Heart right ventricle (tissue), 16 donors: ENCODE measurements at places on chromosomes 1 and 21. TPM values are rescaled to one million over a fixed set of nuclear protein-coding genes. Genes with fewer than 3 reads are reported as not detected.
A peak's percentile ranks its signal among the peaks of the same experiment; 100 is the strongest.

AKR7A3 gene
- total RNA-seq: not detected

RAB29 gene
- 12.4 TPM for total RNA-seq

SLC1A7 gene
- 0.46 TPM for total RNA-seq

MAD2L2 gene
- total RNA-seq: 23.6 TPM

IBA57 gene
- total RNA-seq: 15.6 TPM

BSND gene
- total RNA-seq: not detected

TLCD4 gene
- total RNA-seq: 61.5 TPM

TUT4 gene
- 32.5 TPM for total RNA-seq

DNA sequence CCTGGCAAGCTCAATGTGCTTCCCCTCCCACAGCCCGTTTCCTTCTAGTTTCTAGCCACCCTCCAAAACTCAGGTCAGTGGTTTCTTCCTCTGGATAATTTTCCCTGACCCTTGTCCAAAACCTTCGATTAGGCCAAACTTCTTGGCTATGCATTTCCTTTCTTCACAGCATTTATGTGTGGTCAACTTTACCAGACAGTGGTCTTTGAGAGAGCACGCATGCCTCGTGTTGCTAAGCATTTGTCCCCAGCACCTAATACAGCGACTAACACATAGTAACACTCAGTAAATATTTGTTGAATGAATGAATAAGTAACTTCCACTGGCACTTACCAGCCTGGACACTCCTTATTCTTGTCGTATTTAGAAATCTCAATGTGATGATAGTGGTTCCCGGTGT is 610.7 kb downstream of the PLPP3 start:
- DNase-seq: no peak

DNA sequence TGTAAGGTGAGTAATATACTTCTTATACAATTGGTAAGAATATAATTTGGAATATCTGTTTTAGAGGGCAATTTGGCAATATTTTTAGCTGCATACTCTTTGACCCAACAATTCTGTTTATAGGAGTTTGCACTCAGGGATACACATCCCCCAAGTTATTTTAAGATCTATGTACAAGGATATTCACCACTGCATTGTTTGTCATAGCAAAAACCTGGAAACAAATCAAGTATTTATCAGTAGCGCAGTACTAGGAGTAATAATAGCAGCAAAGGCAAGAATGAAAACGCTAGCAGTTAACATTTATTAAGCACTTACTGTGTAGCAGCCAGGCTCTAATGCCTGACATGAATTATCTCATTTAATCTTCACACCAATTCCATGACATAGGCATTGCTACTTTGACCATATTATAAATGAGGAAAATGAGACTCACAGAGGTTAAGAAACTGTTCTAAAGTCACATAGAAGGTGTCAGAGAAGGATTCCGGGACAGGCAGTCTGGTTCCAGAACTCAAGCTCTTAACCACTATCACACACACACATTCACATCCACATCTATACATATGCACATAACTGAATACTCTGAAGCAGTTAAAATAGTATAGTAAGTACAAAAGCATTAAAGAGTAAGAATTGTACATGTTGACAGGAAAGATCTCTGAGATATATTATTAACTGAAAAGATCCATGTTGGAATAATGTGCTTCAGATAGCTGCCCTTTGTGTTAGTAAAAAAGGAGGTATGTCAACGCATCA is 30.6 kb downstream of the PHC2 start:
- DNase-seq: no peak

GRCh38 chr1:162185314-162186025 is 116.0 kb downstream of the NOS1AP start:
- no peak for DNase-seq

DNA sequence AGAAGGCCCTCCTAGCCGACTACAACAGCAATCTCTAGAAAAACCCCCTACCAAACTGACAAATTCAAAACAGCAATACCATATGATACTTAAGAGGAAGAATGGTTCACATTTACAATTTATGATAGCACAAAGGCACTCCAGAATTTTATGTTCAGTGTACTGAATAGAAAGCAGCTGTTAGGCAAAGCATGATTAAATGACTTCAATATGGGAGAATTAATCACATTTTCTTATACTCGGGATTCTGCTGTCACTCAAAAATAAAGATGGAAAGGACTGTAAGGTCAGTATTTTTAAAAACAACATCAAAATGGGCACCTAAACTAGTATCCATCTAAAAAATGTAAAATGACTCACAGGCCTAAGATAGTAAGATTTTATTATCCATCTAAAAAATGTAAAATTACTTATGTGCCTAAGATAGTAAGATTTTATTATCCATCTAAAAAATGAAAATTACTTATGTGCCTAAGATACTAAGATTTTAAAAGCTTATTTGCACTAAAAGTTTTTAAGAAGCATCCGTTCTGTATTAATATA is 198.5 kb downstream of the SMYD3 start:
- DNase-seq: no peak

GRCh38 chr1:24343412-24344089 is 24.4 kb downstream of the GRHL3 start:
- no peak for DNase-seq

DNA sequence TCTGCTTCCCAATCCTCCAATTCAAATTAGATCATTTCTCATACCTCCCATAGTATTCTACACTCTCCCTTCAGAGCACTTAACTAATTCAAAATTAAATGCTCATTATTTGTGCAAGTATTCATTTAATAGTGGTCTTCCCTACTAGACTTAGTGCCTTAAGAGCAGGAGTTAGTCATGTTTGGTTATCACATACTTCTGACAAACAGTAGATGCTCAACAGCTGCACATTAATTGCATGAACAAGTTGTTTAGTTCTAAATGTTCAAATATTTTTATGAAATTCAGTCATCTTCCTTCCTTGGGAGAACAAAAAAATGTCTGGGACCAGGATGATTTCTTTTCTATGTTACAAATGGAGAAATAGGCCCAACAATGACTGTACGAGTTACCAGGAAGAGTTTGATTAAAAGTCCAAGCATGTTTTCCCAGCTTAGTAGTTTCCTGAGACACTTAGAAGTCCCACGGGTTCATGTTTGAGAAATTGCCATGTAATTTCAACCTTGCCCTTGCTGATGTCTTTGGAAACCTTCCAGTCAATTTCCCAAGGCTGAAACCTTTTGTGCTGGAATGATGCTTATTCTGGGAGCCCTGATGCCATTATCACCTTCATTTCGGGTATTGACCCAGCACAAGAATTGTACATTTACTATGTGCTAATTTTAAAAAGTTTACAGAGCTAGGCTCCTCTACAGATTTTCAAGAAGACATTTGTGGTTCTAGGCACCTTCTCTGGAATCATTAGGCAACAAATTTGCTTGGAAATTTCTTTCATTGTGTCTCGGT is 437.9 kb upstream of the PLXNA2 start:
- no peak for DNase-seq

- no peak for DNase-seq
These were observed 32.8 kb upstream of the ERG start for GRCh38 chr21:38531039-38531541.

DNA sequence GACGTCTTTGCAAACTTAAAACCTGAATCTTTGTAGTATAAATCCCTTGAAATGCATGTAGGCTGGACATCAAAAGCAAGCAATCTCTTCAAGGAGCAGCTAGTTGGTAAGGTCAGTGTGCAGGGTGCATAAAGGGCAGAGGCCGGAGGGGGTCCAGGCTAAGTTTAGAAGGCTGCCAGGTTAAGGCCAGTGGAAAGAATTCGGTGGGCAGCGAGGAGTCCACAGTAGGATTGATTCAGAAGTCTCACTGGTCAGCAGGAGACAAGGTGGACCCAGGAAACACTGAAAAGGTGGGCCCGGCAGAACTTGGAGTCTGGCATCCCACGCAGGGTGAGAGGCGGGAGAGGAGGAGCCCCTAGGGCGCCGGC is 390 bp upstream of the PCSK9 start:
- no peak for DNase-seq

DNA sequence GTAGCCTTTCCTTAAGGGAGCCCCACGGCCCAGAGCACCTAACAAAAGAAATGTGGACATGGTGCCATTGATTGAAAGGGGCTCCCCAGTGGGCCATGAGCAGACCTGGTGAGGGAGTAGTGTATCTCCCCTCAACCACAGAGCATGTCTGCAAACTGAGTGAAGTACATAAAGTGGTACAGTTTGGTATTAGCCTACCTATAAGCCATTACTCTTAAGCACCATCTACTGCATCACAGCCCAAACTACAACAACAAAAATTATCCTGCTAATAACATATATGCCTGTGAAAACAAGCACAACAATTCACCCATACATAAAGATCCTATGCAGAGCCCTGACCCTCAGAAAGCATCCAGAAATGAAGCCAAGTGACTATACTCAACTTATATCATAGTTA is 407.8 kb downstream of the PTPRC start:
- no peak for DNase-seq

- no peak for DNase-seq
These were observed 123.8 kb upstream of the PRDX6 start for GRCh38 chr1:173353350-173353749.

DNA sequence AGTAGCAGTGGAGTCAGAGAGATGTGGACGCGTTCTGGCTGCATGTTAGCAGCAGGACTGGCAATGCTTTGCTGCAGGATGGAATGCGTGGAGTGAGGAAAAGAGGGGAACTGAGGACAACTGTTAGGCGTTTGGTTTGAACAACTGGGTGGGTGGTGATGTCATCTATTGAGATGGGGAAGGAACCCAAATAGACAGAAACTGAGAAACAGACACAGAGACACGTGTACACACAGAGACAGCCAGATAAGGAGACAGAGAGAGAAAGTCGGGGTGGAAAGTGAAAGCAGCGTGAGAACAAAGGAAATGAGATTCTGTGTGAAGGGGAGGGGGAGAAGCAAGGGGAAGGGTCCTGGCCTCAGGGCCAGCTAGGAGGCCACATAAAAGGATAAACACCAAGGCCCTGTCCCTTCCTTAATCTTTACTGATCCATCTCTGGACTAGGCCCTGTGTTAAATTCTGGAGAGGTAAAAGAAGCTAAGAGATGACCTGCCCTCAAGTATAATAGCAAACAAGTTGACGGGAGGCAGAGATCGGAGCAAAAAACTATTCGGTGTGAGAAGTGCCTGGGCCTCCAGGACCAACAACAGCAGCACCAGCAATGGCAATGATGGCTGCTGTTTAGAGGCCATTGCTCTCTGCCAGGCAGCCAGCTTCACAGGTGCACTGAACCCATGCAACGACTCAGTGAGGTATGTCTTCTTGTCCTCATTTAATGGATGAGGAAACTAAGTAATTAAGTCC is 31.6 kb downstream of the VWA5B1 start:
- no peak for DNase-seq

DNA sequence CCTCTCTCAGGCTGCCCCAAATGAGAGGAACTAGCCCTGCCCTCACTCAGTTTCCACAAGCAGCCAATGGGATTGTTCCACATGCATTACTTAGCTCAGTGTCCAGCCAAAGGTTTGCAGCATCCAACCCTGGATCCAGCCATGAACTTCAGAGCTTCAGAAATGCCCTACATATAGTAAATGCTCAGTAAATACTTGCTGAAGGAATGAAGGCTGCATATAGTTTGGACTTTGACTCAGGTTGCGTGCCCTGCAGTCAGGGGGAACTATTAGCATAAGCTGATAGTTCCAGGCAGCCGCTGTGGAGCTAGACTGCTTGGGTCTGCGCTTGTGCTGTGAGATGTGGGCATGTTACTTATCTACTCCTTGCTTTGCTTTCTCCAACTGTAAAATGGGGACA is 64.8 kb downstream of the NENF start:
- no peak for DNase-seq

DNA sequence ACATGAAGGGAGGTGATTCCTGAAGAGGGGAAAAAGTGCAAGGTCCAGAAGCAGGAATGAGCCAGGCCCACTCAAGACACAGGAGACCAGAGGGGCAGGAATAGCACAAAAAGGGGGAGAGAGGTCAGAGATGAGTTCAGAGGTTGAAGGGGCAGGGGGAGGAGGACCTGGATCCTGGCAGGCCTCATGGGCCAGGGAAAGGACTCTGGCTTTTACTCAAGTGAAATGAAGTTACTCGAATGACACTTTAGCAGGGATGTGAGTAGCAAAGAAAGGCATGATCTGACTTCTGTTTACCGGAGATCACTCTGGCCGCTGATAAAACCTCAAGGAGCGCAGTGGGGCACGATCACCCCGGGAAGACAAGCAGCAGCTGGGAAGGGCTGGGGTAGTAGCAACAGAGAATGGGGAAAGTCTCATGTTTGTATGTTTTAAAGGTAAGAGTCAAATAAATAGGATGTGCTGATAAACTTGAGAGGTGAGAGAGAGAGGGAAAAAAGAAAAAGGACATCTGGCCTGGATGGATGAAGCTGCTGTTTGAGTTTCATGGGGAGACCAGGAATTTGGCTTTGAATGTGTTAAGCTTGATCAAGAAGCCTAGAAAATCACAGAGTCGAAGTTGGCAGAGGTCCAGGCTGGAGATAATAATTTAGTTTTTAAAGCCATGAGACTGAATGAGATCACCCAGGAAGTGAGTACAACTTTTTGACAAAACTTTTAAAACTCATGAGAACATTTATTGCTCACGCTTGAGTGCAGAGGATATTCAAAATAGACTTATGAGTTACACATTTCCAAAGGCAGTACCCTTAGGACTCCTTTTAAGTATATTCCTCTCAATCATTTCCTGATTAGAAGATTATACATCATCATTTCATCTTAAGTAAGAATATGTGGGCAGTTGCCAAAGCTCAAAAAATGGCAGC is 156.0 kb downstream of the RERE start:
- DNase-seq: peak; percentile 64

DNA sequence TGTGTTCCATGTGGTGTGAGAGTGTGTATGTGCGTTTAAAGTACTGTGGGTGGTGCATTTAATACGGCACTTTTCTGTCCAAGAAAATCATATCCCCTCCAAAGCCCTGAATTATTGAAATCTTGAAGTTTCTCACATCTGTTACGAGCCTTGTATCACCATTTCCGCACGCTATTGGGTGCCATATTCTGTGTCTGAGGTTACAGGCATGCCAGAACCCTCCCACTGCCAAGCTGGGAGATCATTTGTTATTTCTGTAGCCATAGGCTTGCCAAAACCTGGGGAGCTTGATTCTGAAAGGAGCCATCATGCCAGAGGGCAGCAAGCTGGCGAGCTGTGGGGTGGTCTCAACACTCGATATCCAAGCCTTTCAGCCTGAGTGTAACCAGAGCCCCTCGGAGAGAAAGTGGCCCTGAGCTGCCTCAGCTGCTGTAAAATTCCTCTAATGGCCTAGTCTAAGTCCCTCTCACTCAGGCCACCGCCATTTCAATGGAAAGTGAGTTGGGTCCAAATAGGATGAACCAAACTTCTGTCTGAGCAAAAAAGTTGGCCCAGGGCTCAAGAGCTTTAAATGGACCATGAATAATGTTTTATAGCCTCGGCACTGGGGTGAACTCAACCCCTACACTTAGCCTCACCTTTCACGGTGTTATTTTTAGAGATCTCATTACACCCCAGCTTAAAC is 298.4 kb upstream of the DUSP10 start:
- no peak for DNase-seq

DNA sequence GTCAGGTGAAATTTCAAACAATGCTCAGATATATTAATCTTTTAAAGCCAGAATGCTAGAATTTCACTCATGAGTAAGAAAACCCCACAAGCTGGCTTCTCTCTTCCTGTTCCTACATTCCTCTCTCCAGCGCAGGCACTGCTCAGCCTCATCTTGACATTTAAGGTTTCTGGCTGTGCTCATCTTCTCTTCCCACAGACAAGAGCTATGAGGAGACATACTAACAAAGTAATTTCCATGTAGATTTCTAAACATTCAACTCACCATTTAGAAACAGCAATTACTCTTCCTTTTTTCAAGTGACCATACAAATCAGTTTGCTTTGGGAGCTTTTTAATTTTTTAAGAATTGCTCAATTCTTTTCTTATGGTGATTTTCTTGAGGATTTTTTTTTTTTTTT is 7.8 kb upstream of the LRRC8D start:
- DNase-seq: no peak
